Natural killer cell treated with Interleukin-12 subunit alpha and Interleukin-12 subunit beta and Interleukin-15 and Interleukin-18, amount 100 ng/mL, for 72 hours (primary cell): ENCODE measurements at places on chromosomes 6 and 20. TPM values are rescaled to one million over a fixed set of nuclear protein-coding genes. Genes with fewer than 3 reads are reported as not detected.

DNA sequence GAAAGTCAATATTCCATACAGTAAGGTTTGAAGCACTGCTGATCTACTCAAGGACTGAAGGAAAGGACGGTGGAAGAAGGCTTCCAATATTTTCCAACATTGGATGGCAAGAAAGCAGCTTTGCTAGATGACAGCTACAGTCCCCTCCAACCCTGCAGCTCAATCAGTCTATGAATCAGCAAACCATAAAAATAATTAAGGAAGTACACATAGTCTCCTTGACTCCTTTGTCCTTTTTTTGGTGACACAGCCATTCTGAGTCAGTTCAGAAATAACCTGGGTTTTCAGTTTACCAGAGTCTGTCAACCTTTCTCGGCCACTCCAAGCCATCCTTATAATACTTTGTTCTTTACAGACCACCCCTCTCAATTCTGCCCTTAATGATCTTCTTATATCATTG is 232.5 kb downstream of the IBTK start:
- no peak for DNase-seq

GRCh38 chr20:36238153-36238552 is 1.9 kb downstream of the AAR2 start:
- DNase-seq = no peak

DLGAP4 gene
- total RNA-seq = 43.3 TPM

FAM217A gene
- total RNA-seq = not detected

- no peak for DNase-seq
Observed at GRCh38 chr6:136037876-136038460, 186.5 kb downstream of the PDE7B start.

FOXF2 gene
- total RNA-seq = not detected

GRCh38 chr6:118334634-118335033 is 213.5 kb upstream of the PLN start:
- DNase-seq = no peak

GRCh38 chr6:91719414-91719813 is 1132.5 kb upstream of the MAP3K7 start:
- DNase-seq = no peak

OXT gene
- total RNA-seq = not detected

HLA-DPB1 gene
- total RNA-seq = 93.6 TPM

- no peak for DNase-seq
Observed at GRCh38 chr20:10680571-10680970, 6.8 kb upstream of the JAG1 start.

- DNase-seq = peak; percentile 25
Observed at GRCh38 chr20:64119301-64119680, 11.9 kb upstream of the NPBWR2 start.

GRCh38 chr20:11188843-11189603 is 515.2 kb upstream of the JAG1 start:
- DNase-seq = no peak

DNA sequence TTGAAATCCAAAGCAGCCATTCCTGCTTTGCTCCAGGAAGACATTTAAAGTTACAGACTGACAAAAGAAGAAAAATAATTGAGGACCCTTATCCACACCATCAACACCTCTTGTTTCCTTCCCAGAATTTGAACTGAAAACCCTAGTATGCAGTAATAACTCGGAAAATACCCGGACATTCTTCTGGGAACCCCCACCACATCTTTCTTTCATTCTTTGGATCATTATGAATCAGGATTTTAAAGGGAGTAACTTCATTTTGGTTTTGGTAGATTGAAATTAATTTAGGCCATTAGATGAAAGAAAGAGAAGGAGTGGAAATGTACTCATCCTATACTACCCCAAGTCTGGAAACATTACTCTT is 213.8 kb upstream of the MARCKS start:
- no peak for DNase-seq

LPIN3 gene
- total RNA-seq = 0.21 TPM

GRCh38 chr6:136063096-136063495 is 187.0 kb downstream of the MTFR2 start:
- DNase-seq = no peak

DNA sequence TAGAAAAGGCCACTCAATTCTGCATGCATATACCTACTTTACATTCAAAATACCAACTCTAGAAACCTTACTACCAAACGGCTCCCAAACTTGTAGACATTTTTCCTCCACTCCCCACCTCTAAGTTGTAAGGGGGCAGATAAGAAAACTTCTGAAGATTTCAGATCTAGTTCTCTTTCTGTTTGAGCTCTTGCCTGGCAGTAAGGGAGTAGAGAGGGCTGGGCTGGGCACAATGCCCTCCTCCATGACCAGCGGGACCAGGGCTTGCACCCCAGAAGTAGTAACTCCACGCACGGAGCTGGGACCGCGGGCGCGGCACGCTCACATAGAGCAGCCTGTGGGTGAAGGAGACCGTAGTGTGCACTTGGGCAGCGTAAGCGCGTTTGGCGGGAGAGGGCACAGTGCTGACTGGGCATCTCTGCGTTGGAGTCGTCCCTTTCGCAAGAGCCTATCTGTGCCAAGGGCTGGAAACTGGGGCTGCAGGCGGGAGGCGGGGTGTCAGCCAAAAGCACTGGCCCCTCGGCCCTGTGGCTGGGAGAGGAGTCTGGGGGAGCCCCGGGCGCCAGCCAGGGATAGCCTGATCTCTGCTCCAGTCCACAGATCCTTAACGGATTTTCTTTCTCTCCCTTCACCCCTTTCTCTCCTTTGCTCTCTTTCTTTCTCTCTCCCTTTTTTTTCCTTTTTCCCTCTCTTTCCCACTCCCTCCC is 32.4 kb downstream of the PHACTR1 start:
- DNase-seq = no peak

CNBD2 gene
- total RNA-seq = 6.8 TPM

DNA sequence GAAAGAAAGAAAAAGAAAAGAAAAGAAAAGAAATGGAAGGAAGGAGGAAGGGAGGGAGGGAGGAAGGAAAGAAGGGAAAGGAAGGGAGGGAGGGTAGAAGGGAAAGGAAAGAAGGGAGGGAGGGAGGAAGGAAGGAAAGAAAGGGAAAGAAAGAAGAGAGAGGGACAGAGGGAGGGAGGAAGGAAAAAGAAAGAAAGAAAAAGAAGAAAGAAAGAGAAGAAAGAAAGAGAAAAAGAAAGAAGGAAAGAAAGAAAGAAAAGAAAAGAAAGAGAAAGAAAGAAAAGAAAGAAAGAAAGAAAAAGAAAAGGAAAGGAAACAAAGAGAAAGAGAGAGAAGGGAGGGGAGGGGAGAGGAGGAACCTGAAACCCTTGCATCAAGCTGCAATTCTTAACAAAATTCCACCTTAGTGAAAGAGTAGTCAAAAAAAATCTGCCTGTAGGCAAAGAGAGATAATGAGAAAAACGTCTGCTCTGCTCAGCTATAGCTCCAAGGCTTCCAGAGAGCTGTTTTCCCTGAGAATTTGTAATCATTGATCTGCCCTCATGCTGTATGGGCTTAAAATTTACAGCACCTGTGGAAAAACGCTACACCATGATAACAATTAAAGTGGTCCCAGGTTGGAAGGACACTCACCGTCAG is 16.7 kb upstream of the MYCT1 start:
- no peak for DNase-seq

GRCh38 chr6:3013486-3013885 is 13.8 kb downstream of the NQO2 start:
- DNase-seq = no peak

DNA sequence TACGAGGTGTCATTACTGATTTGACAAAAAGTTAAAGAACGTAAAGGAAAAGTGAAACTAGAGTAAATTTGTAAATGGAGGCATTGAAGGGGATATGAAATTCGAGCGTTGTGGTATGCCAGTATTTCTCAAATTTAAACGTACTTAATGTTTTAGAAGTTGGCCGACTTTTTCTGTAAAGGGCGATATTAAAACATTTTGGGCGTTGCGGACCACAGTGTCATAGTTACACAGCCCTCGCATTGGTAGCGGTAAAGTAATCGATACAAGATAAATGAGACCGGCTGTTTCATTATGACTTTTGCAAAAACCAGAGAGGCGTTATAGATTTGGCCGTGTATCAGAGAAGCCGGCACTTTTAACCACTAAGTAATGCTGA is 39.6 kb downstream of the OR2B2 start:
- no peak for DNase-seq

GRCh38 chr6:36357872-36358225 is 21.2 kb upstream of the BNIP5 start:
- DNase-seq = no peak

- no peak for DNase-seq
Observed at GRCh38 chr20:47273591-47274235, 82.8 kb downstream of the ZMYND8 start.

SLC16A10 gene
- total RNA-seq = 0.59 TPM

DNA sequence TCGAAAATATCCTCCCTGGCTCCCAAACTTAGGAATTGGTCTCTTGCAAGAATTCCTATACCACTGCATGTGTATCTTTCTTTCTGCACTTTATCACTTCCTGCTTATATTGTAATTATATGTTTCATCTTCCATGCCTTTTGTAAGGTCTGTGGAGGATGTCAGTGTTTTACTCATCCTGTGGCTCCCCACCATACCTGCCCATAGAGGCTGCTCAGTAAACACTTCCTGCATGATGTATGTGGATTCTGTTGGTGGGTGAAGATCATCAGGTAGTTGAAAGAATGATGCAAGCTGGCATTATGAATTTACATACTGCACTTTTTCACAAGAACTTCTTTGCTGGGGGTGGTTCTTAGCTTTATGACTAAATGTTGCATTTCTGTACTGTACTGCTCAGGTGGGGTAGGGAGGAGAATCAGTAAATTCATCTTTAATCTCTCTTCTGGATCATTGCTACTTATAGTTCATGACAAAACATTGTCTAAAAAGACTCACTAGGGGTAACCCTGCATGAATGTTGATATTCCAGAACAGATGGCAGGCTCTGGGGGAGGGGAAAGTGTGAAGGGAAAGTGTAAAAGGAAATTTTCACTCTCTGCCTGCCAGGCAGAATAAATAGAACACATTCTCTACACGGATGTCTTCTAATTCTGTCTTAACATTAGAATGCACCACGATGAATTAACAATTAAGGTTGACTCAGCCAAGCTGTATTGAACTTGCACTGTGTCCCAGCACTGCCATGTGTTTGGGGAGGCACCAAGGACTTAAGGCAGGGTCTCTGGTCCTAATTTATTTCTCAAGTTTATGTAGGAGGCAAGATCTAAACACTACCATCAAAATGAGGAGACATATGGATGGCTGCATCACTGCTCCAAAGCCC is 36.0 kb upstream of the KLHL31 start:
- no peak for DNase-seq

PHACTR3 gene
- not detected for total RNA-seq

SPEF1 gene
- total RNA-seq = 0.24 TPM

DNA sequence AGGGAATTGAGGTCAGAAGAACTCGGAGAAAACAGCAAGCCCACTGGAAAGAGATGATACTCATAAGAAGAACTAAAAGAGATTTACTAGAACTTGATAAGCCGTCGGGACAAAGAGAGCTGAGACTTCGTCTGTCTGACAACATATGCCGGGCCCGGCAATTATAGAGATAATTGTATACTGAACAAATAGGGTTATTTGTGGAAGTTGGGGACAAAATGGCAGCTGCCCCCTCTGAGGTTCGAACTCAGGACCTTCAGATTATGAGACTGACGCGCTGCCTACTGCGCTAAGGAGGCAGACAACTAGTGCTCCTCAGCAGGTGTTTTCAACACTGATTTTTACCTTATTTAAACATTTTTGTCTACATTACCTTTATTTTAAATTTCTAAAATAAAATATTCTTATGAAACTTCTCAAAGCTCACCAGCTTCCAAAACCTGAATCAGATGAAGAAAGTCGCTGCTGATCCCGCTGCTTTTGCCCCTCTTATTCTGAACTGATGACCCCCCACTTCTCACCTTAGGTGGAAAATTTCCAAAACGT is 29.3 kb upstream of the TRIM27 start:
- DNase-seq = no peak

DNA sequence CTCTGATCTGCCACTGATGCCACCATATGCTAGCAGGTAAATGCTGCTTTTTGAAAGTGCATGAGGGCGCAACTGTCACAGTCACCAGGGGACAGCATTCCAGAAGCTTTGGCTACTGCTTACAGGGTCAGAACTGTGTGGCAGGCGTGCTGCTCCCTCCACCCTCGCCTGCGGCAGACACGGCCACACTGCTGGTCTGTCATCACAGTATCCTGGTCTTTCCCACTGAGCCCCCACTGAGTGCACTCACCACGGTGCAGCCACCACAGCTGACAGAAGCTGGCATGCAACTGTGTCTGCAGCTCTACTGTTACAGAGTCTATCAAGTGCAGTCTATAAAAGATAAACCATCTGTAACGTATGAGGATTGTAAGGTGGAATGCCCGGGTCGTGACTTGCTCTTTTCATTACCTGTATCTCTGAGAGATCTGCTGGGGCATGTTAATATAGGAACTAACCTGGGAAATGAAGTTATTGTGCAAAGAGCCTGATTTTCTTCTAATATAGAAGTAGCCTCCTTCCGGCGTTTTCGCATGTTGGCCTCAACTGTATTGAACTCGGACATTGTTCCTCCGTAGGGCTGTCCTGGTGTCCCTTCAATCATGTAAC is 24.5 kb downstream of the GCLC start:
- no peak for DNase-seq

DNA sequence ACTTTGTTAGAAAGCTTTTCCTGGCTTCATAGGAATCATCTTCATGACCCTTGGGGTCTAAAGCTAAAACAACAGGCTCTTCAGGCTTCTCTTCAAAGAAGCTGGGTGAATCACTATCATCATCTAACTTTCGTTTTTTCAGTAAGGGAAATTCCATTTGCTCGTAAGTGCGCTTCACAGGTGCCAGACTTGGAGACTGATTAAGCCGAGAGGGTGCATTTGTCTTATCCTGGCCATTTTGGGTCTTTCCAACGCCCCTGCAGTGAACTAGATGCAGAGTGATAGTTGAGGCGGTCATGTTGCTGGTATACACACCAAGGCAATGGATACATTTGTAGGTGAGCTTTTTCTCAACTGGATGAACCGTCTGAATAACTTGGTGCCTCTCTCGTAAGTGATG is 38.8 kb downstream of the ADNP start:
- DNase-seq = no peak

CST2 gene
- not detected for total RNA-seq

FRK gene
- not detected for total RNA-seq

DNA sequence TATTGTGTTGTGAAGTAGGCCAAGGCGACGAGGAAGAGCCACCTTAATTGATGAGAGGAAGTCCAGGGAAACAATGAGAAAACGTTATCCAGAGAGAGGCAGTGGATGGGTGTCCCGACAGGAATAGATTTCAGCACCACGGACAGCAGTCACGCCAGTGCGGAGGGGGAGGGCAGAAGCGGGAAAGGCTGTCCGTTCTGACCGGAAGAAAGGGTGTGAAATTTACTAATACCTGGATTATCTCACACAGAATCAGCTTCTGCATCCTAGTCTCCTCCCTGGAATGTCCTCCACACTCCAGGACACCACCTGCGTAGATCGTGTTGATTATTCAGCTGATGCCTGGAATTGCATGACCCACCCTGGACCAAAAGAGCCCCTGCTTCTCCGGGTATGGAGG is 7.4 kb upstream of the BPIFA3 start:
- no peak for DNase-seq

BCLAF1 gene
- 203 TPM for total RNA-seq

DNA sequence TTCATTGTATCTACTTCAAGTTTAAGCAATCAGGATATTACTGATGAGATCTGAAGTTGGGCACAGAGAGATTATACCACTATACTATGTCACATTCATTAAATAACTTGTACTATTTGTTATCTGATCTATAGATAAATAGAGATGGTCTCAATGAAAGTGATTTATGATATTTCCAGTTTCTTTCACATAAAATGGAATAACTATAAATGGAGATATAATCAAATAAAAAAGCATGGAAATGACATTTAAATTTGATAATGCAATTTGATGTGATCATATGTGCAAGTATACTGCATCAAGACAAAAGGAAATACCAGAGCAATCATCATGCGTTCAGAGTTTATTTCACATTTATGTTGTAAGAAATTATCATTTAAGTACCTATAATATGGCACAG is 368.9 kb downstream of the PKHD1 start:
- DNase-seq = no peak

SYNJ2 gene
- 37.3 TPM for total RNA-seq
